ENCODE measurements at places on chromosomes 13 and 19.

GRCh38 chr13:102726430-102726829, 31.6 kb upstream of the METTL21C start:
- DNase-seq, result no peak

DNA sequence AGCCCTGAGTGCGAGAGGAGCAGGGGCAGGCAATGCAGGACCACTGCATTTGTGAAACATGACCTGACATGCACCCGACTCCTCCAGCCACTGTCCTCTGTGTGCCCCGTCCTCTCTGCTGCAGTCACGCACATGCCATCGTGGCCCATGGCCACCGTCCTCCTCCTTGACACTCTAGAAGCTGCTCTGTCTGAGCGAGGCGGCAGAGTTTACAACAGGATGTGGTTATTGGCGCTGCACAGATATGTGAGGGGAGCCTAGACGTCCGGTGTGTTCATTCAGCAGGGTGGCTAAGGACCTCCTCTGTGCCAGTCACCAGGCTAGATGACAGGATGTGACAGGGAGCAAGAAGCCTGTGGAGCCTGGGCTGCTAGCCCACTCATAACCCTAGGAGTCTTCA, 277.8 kb downstream of the FOXO1 start:
- DNase-seq, result no peak

- no peak for DNase-seq
Observed at GRCh38 chr13:112248406-112248760, 127.8 kb upstream of the SPACA7 start.

DNA sequence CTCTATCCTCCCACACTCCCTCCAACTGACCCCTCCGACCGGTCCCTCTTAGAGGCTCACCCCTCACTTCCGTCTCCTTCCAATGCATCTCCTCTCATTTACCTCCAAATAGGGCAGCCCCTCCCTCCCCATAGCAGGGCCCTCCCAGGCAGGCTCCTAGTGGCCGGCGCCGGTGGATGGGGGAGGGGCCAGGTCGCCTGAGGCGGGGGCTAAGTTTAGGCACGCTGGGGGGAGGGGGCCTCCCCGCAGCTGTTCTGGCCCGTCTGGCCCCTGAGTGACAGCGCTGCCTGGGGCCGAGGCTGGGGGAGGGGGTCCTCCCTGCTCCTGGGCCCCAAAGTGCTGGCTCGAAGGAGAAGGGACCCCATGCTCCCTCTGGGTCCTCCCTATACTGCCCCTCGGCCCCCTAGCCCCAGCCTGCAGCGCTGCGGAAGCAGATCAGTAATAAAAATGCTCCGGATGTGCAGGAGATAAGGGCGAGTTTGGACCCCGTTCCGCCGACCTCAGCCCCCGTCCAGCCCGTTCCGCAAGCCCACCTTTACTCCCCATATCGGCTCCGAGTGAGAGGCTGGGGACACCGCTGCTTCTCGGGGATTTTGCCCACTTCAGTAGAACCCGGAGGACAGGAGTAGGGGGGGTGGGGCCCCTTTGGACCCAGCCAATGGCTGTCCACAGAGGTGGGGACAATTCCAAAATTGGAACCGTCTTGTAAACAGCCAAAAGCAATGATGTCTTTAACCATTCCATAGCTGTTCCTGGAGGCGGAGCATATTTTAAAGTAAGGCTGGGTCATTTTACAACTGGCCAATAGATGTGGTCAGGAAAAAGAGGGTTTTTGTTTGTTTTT, 4.0 kb downstream of the RTN2 start:
- DNase-seq, result no peak

- DNase-seq, result no peak
Observed at GRCh38 chr13:111971891-111972780, 94.8 kb upstream of the SOX1 start.

DNA sequence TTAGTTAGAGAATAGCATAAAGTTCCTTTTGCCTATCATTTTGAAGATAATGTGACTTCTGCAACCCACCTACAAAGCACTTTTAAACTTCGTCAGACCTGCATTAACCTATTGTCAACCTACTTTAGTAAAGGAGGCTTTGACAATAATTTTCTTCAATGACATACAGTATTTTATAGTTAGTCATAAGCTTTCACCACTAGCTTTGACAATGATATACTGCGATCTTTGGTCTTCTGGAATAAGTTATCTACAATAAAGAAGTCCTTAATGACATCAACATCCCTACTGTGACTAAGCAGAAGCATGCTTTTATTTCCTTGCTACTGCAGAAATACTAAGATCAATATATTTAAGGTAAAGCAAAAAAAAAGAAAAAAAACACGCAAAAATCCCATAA, 9.5 kb downstream of the PCDH17 start:
- no peak for DNase-seq

DNA sequence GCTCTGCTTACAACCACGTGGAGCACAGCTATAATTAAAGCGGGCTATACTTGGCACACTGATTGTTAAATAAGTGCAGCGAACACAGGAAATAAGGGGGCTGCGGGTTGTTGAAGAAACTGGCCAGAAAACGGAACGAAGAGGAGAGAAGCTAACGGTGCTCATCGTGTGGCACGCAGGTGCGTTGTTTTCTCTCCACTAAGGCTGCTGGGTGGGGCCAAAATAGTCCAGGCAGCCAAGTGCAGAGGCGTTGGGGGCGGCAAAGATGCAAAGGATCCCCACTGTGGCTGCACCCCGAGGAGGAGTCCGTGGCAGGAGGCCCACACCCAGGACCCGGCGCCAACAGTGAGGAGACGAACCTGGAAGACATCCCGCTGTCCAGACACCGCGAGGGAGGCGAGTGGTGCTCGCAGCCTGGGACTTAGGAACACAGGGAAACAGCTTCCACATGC, 8.1 kb upstream of the ARL11 start:
- DNase-seq, result no peak

GRCh38 chr19:15469513-15470297, 5.4 kb upstream of the RASAL3 start:
- no peak for DNase-seq

- no peak for DNase-seq
Observed at GRCh38 chr19:31575846-31576335, 226.7 kb upstream of the TSHZ3 start.

- no peak for DNase-seq
Observed at GRCh38 chr19:14762111-14762510, 16.2 kb downstream of the ADGRE2 start.

DNA sequence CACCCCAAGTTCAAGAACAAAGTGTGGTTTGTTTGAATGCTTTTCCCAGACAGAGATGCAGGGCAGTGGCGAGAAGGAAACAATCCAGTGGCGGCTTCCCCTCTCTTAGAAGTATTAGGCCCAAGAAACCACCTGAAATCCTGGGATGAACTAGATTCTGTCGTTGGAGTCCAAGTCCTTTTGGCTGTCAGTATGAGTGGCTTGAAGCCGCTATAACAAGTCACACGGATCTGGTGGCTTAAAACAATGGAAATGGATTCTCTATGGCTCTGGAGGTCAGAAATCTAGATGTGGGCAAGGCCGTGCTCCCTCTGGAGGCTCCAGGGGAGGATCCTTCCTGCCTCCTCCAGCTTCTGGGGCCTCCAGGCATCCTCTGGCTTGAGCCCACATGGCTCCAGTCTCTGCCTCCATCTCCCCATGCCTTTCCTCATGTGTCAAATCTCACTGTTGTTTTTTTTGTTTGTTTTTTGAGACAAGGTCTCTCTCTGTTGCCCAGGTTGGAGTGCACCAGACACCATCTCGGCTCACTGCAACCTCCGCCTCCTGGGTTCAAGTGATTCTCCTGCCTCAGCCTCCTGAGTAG, 97.7 kb downstream of the GNG7 start:
- no peak for DNase-seq

DNA sequence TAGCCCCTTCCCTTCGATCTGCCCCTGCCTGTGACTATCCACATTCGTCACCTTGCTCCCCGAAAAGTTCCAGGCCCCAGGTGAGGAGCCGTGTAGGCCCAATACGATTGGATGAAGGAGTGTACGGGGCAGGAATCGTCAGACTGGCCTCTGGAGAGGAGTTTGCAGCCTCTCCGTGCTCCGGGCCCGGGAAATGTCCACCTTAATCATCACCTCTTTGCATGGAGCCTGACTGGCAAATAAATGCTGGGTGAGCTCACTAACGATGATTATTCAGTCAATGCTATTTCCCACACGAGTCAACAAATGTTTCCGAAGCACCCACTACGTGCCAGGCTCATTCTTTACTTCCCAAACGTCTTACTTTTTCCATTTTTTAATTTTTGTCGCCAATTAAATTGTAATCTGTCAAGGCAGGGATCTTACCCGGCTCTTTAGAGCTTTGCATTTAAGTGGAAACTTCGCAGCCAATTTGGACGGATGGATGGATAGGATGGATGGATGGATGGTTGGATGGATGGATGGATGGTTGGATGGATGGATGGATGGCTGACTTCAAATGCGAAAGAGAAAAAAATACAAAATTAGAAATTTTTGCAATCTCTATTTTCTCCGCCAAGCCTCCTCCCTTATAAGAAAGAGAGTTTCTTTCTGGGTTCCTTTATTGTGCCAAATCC, 45.8 kb downstream of the TGDS start:
- no peak for DNase-seq

DNA sequence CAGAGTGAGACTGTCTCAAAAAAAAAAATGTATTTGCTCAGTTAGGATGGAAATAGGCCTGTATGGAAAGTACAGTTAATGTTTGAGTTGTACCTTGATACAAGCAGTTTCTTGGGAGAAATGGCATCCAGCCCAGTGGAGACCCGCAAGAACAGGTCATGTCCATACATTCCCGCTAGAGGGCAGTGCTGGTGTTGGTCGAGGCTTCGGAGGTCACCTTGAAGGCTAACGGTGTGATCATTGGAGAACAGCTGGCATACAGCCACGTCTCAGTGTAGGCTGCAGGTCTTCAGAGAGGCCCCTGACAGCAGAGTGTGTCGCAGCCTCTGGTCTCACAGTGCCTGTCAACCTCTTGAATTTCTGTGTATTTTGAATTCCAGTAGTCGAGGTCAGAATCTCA, 7.5 kb downstream of the ZNF610 start:
- peak; percentile 4 for DNase-seq

- no peak for DNase-seq
Observed at GRCh38 chr19:45876161-45876410, 9.9 kb downstream of the IRF2BP1 start.

DNA sequence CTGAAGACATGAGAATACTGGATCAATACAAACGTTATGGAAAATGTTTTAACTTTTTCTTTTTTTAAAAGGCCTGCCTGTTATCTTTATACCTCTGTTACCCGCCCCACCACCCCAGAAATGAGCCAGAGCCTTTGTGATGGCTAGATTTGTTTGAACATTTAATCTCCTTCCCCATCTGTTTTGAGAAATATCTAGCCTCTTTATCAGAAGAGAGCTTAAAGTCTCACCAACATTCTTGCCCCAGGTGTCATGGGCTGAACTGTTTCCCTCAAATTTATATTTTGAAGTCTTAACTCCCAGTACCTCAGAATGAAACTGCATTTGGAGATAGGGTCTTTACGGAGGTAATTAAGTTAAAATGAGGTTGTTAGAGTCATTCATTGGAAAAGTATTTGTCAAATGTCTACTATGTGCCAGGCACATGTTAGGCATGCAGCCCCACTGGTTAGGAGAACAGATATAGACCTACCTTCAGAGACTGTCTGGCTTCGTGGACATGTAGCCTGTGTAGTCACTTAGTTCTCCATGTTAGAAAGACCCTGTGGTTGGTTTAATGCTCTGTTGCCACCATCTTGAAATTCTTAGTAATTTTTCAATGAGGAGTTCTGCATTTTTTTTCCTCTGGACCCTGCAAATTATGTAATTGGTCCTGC, 6.3 kb upstream of the RB1 start:
- DNase-seq, result no peak

GRCh38 chr13:51767100-51767499, 36.9 kb downstream of the DHRS12 start:
- DNase-seq, result no peak

DNA sequence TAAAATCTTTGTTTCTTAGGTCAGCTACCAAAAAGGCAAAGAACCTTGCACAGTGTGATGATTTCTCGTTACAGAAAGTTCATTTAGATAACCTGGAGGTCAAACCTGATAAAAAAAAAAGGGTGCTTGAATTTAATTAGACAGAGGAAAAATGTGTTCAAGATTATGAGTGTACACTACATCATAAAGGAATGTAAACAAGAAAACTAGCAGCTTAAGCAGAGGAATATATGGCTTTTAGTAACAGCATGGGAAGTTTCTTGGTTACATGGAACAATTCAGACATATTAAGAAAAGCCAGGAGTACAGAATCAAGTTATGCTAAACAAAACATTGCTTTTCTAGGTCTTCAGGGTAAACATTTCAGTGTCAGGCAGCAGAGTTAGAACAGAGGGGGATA, 32.9 kb downstream of the ING1 start:
- no peak for DNase-seq

- DNase-seq, result no peak
Observed at GRCh38 chr19:48639483-48640375, 2.5 kb upstream of the DBP start.

- no peak for DNase-seq
Observed at GRCh38 chr13:106475852-106476251, 59.6 kb downstream of the EFNB2 start.

GRCh38 chr19:29215322-29215845, 2.4 kb upstream of the UQCRFS1 start:
- no peak for DNase-seq

- no peak for DNase-seq
Observed at GRCh38 chr13:87536499-87536898, 134.7 kb upstream of the SLITRK5 start.

DNA sequence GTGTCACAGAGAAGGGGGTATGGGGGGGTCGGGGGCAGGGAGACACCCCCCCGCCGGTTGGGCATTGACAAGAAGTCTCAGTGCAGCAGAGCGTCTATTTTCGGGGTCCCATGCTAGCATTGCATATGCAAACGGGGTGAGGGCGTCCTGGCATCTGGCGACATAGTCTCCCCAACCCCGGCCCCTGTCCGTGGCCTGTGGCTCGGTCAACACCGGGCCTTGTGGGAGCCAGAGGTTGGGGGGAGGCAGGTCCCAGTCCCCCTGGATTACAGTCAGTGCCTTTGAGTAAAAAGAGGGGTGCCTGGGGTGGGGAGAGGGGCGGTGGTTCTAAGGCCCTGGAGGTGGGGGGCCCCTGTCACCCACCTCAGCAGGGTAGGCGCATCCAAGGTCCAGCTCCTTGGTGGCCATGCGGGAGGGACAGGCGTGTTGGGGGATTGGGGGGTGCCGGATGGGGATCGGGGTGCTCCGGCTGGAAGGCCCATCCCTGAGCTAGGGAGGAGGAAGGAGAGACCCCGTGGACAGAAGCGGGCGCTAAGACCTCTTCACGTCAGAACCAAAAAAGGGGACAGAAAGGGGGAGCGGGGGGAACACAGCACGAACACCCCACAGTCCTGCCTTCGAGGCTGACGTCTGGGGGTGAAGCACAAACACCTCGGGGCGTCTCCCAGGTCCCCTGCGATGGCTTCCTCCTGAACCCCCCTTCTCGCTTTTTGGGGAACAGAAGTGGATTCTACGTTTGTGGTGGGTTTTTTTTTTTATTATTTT, 20.9 kb downstream of the ZBTB7A start:
- no peak for DNase-seq

All from anterior cingulate cortex (tissue), 58 donors.